NCI-H1436 treated with DMSO at 0.1 percent for 48 hours (cell line): ENCODE measurements at places on chromosomes 6 and 20.

DNA sequence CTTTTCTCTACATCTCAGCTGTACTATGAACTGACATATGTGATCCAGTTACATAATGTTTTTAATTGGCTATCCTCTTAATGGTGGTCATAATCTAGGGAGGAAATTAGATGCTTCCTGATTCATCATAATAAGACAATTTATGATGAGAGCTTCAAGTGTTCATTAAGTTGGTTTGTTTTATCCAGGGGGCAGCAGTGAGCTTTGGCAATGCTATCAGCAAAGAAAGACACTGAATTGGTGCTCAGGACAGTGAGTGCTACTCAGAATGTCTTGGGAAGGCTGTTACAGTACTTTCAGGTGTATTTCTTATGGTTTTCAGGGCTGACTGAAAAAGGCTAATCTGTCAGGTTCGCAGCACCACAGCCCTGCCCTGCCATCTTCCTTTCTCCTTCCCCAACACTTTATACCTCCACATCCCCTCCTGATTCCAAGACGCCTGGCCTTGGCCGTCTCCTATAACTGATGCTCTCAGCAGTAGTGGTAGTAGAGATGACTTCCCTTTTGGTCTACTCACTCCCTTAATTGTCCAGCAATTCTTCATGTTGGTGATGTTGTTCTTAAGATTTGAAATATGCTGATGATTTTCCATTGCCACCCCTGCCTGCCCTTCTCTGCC, 67.0 kb upstream of the TNFAIP3 start:
- DNase-seq: no peak

GRCh38 chr6:131787079-131787478, 20.7 kb upstream of the ENPP1 start:
- DNase-seq: no peak

GRCh38 chr6:33947916-33948594, 144.3 kb upstream of the MLN start:
- no peak for DNase-seq

DNA sequence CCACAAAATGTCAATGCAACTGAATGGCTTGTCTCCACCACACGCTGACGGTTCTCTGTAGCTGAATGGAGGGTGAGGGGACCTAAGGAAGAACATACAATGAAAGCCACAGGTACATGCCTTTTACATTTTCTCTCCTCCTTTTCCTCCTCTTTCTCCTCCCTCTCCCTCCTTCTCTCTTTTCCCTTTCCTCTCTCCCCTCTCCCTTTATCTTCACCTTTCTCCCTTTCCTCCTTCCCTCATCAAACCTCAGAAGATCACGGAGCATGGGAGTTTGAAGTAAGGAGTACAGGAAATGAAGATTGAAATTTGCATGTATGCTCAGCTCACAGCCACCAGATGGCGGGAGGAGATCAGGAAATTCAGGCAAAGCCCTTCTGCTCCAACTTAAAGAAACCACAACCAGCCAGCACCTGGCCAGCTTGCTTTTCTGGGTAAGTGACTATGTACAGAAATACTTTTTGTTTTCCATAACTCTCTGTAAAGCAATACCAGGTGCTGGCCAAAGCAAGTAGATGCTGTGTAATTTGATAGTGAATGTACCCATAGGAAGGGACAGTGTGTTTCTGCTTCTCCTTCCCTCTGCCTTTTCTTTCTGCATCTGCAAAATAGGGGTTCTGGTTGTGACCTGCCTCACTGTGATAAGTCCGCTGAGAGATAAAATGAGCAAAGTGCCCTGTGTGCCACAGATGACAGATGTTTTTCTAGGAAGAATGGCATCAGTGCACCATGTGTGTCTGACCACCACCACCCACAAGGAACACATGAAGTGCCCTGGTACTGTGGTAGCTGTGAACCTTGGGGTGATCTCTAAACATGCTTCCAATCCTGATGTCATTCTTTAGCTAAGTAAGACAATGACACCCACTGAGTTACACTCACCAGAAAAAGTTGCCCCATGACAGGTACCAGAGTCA, 18.6 kb upstream of the FOXO3 start:
- peak; percentile 17 for DNase-seq

- no peak for DNase-seq
Observed at GRCh38 chr6:117933471-117933870, 26.4 kb downstream of the SLC35F1 start.

- no peak for DNase-seq
Observed at GRCh38 chr6:84280030-84280429, 52.6 kb upstream of the CEP162 start.

DNA sequence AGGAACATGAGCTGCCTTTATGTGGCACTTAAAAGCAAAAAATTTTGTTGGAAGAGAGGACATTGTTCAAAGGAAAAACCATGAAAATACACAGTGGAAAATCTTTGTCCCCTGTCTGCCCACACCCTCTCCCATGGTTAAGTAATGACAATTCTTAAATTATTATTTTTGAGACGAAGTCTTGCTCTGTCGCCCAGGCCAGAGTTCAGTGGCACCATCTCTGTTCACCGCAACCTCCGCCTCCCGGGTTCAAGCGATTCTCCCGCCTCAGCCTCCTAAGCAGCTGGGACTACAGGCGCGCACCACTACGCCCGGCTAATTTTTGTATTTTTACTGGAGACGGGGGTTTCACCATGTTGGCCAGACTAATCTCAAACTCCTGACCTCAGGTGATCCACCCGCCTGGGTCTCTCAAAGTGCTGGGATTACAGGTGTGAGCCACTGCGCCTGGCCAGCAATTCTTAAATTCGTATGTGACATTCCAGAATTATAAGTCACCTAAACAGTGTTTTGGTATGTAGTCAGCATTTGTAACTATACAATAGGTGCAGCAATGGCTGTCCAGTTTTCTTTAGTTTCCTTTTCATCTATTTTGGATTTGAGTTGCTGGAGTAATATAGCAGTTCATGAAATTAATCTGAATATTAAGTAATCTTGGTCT, 636 bp upstream of the SSR1 start:
- no peak for DNase-seq

- DNase-seq: no peak
Observed at GRCh38 chr6:157328108-157328692, 4.9 kb upstream of the TMEM242 start.

GRCh38 chr6:110662490-110663211, 152.6 kb downstream of the CDK19 start:
- DNase-seq: no peak

- DNase-seq: peak; percentile 13
Observed at GRCh38 chr6:147285087-147285855, 81.1 kb downstream of the STXBP5 start.

DNA sequence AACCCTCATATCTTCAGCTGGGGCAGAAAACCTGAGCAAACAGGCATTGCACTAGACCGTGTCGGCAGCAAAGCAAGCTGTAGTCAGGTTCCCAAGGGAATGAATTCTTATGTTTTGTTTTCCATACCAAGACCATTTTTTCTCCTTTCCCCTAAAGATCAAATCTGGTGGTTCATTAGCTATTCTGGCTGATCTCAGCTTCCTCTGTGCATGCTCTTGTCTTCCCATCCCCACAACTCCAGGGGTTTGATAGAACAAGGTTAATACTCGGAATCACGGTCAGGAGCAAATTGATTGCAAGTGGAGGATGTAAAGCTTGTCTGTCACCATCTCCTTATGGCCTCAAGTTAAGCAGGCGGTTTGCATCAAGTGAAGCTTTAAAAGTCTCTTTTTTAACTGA, 778.8 kb downstream of the KIF16B start:
- DNase-seq: no peak

DNA sequence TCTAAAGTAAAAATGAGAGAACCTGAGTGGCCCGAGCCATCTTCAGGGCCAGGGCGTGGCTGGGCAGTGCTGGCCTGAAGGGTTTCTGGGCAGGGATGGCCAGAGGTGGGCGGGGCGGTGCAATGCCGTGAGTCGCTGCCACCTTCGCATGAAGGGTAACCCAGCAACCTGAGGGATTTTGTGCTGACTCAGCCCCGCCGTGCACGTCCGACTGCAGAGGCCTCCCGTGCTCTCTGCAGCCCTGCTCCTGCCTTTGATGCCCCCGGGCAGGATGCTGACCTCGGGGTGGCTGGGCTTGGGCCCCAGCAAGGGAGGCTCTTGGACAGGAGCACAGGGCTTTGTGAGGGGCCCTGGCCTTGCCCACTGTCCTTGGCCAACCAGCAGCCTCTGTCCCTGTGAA, 81.7 kb upstream of the GATA5 start:
- DNase-seq: no peak

- DNase-seq: no peak
Observed at GRCh38 chr6:116446399-116446798, 14.8 kb upstream of the CALHM6 start.

- DNase-seq: no peak
Observed at GRCh38 chr6:130431346-130431852, 65.6 kb downstream of the TMEM200A start.

- no peak for DNase-seq
Observed at GRCh38 chr20:5001174-5002076, at the start of gene SLC23A2. TSS of gene SLC23A2 (minus strand) at chr20:5001510. CDS start at chr20:4932562, 68,948 bp downstream.

GRCh38 chr6:157990321-157991066, 8.8 kb downstream of the SYNJ2 start:
- no peak for DNase-seq

- no peak for DNase-seq
Observed at GRCh38 chr6:97049253-97050011, 124.9 kb downstream of the KLHL32 start.

- no peak for DNase-seq
Observed at GRCh38 chr20:51027035-51027795, 4.3 kb upstream of the KCNG1 start.

DNA sequence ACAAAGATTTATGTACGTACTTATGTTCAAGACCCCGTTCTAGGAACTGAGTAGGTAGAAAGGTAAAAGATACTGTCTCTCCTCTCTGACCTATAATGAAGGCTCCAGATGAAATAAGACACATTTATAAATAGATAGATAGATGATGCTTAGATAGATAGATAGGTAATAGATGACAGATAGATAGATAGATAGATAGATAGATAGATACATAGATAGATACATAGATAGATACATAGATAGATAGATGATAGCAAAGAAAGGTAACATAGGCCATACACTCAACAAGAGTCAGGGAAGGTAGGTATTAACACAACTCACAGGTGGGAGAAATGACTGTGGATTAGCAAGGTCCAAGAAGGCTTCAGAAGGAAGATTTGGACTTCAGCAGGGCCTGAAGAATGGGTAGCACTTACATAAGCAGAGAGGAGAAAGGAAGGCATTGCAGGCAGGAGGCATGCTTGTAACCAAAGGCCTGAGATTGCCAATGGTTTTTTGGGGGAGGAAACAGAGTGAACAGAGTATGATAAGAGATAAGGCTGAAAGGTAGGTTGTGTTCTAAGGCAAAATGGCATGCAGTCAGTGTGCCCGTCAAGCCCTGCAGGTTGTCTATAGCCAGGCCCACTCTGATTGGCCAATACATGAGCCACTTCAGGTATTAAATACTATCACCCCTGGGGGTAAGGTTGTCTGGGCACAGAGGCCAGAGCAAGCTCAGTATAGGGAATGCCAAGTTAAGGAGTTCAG, 7.7 kb upstream of the MYB start:
- DNase-seq: no peak

DNA sequence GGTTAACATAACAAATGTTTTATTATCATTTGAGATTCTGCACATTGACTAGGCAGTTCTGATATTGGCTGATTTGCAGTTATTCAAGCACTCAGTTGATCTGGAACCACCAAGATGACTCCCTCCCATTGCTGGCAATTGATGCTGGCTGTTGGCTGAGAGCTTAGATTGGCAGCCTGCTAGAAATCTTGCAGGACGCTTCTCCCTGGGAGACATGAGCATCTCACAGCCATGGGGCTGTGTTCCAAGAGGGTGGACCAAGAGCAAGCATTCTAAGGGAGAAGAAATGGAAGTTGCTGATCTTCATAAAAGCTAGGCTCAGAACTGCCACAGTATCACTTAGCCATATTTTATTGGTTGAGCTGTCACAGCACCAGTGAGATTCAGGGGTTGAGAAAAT, 233.4 kb upstream of the ID4 start:
- no peak for DNase-seq

- no peak for DNase-seq
Observed at GRCh38 chr6:79818471-79818870, 128.9 kb downstream of the ELOVL4 start.

DNA sequence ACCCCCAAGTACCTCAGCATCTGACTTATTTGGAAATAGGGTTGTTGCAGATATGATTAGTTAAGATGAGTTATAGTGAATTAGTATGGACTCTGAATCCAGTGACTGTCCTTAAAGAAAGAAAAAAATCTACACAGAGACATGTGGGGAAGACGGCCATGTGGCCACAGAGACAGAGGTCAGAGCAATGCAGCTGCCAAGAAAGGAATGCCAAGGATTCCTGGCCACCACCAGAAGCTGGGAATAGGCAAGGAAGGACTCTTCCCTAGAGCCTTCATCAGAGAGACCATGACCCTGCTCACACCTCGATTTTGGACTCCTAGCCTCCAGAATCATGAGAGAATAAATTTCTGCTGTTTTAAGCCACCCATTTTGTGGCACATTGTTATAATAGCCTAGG, 81.8 kb downstream of the FYN start:
- DNase-seq: no peak

DNA sequence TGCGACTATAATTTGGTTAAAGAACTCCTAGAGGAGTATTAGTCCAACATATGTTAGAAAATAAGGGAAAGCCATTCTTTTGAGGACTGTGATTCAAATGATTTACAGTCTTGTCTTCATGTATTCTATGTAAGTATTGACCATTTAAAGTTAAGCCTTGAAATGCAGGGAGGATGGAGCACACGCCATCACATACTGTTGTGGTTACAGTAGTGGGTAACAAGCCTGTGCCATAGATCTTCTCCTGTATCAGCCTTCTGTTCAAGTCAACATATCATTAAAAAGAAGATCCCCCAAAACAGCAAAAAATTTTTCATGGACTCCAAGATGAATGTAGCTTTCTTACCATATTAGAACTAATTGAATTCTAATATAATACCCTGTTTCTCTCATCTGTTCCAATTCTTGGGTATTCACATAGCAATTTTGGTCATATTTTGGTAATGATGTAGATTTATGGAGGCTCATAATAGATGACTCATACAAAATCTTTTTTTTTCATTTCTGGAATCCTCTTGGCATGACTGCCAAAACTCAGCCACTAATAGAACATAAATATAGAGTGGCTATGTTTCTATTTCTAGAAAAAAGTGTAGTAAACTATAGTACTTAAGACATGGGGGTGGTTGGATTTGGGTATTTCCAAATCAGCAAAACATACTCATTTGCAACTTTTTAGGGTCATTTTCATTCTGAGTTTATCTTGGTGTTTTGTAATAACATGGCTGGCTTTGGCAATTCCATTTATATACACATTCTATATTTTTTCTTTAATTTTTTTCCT, 413.5 kb downstream of the BCKDHB start:
- DNase-seq: no peak

GRCh38 chr20:53939572-53940359, 130.6 kb downstream of the BCAS1 start:
- DNase-seq: peak; percentile 73

- no peak for DNase-seq
Observed at GRCh38 chr6:131958542-131959470, 7.6 kb upstream of the CCN2 start.

GRCh38 chr6:54083287-54083686, 28.0 kb upstream of the MLIP start:
- no peak for DNase-seq
